Kasumi-1 (cell line): ENCODE measurements at places on chromosomes 1 and 21.

DNA sequence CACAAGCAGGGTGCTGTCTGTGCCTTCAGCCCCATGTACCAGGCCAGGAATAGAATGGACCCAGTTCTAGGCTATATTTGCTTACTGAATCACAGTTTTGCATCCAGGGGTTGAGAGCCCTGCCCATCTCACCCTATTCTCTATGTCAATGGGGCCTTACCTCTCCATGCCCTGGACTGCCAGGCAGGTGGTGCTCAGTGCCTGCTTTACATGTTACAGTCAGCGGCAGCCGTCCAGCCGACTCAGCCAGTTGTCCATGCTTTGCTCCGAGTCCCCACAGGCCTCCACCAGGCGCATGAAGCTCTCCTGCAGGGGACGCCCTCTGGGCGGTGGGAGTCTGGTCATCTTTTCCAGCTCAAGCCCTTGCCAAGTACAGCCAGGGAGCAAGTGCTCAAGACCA is 12.2 kb upstream of the FAM167B start:
- DNase-seq: no peak

DNA sequence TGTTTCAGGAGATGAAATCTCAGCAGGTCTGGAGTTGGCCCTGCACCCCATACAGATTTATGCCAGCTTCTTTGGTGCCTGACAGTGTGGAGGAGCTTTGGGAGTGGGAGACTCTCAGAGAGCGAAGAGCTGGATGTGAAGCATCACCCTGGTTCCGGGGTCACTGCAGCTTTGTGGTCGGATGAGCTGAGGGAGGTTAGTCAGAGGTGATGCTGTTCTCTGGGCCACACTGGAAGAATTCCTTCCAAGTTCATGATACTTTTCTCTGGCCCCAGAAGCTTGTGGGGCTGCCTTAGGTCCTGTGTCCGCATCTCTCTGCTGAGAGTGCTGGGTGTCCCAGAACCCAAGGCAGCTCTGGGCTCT is 467.8 kb downstream of the CAMTA1 start:
- no peak for DNase-seq

GRCh38 chr1:154713005-154713404 is 105.0 kb upstream of the ADAR start:
- no peak for DNase-seq

GRCh38 chr1:188386161-188386560 is 1557.4 kb downstream of the PLA2G4A start:
- no peak for DNase-seq

GRCh38 chr1:245458234-245458633 is 303.4 kb downstream of the KIF26B start:
- no peak for DNase-seq

- no peak for DNase-seq
Observed at GRCh38 chr21:35350965-35351364, 301.9 kb upstream of the RUNX1 start.

GRCh38 chr1:159005161-159005560 is 4.5 kb upstream of the IFI16 start:
- DNase-seq: no peak

- DNase-seq: no peak
Observed at GRCh38 chr1:25049190-25049589, 119.1 kb upstream of the RUNX3 start.

- peak; percentile 89 for DNase-seq
Observed at GRCh38 chr1:44422161-44422560, 17.1 kb downstream of the RNF220 start.

- no peak for DNase-seq
Observed at GRCh38 chr1:57017717-57018116, 51.9 kb upstream of the C8B start.

GRCh38 chr1:206067486-206068227 is 14.7 kb downstream of the RHEX start:
- no peak for DNase-seq

- DNase-seq: no peak
Observed at GRCh38 chr1:28313702-28314546, 14.9 kb upstream of the MED18 start.

GRCh38 chr1:32464716-32465577 is at the start of gene ZBTB8B:
ZBTB8B (plus strand) TSS chr1:32465072; CDS start chr1:32470625, 5,553 bp downstream.
- DNase-seq: no peak

DNA sequence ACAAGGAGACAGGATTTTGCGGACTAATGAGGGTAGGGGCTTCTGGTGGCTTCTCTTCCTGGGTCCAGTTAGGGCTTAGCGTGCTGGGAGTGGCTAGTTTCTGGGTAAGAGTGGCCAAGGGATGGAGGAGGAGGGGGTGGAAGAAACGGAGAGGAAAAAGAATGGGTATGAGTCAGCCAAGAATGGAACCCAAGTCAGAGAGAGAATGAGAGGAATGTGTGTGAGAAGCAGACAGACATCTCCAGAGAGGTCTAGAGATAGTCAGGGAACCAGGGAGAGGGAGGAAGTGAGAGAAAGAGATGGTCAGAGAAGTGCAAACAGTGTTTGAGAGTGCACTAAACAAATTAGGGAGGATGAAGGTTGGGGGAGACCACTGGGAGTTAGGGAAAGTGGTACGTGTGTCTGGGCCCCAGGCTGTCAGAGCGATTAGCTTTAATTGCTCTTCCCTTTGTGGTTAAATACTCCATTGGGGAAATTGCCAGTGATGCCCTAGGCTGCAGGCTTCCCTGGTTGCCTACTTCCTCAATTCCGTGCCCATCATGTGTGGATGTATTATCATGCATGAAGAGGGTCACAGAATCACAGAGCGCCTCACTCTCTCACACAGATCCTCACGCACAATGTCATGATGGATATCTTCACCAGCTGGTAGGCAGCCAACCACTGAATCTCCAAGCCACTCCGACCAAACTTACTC is 1.4 kb downstream of the PEA15 start:
- peak; percentile 22 for DNase-seq

GRCh38 chr1:204001166-204001901 is 71.6 kb upstream of the SOX13 start:
- no peak for DNase-seq

- DNase-seq: no peak
Observed at GRCh38 chr1:1972976-1973715, 30.4 kb downstream of the CFAP74 start.

GRCh38 chr1:220970311-220970710 is 91.1 kb downstream of the HLX start:
- no peak for DNase-seq

DNA sequence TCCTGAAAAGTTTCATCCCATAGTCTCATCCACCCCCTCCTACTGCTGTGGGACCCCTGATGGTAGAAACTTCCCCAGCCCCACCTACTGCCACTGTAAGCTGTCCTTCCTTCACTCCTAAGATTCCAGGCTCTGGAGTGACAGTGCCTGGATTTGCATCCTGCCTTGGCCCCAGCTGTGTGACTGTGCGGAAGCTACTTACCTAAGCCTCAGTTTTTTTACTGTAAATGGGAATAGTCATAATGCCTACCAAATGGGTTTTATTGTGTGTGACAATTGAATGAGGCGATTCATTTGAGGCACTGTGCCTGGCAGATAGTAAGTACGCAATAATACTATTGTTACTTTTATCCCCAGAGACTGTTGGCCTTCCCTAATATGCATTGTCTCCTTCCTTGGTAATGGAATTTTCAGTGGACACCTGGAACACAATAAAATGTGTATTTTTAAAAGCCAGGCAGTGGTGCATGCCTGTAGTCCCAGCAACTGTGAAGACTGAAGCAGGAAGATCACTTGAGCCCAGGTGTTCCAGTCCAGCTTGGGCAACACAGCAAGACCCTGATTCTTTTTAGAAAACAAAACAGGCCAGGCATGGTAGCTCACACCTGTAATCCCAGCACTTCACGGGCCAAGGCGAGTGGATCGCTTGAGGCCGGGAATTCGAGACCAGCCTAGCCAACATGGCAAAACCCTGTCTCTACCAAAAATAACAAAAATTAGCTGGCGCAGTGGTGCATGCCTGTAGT is 55.0 kb upstream of the ZNF326 start:
- DNase-seq: no peak

- no peak for DNase-seq
Observed at GRCh38 chr1:148354913-148355308, 128.2 kb downstream of the PPIAL4G start.

GRCh38 chr1:197841883-197842553 is 60.4 kb upstream of the C1orf53 start:
- DNase-seq: no peak

DNA sequence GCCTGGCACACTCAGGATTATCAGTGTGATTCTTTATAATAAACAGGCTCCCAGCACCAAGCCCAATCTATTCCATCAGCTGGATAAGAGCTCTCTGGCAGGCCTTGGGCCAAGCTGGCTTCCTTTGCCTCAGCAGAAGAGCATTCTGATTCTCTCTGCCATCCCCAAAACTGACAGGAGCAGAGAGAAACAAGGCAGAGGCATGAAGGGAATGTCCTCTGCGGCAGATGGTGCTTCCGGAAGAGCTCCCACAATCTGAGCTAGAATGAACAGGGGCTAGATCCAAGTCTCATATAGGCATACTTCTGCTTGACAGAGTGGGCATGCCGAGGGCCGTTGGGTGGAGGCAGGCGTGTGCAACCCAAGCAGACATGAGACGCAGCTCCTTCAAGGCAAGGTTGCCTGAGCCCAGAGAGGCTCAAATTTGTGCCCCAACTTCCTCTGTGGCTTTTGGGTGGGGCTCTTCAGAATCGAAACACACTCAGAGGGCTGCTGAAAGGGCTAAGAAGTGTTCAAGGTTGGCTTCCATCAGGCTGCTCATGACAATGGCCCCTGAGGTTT is 4.0 kb downstream of the CAPN2 start:
- DNase-seq: peak; percentile 81

DNA sequence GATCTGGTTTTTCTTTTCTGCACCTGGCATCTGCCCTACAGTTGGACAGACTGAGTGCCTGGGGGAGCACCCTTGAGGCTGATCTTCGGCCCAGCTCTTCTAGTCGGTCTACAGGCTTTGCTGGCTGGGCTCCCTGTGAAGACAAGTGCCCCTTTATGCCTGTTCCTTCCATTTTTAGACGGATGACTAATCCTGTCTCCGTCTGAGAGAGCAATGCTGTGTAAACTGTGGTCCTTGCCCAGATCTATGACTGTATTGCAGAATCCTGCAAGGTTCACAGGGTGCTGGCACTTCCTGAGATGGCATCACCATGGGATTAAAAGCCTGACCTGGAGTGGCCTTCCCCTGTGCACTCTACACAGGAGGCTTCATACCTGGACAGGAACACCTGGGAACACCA is 47.6 kb upstream of the SAMD13 start:
- peak; percentile 23 for DNase-seq

GRCh38 chr1:109500941-109501381 is 7.1 kb downstream of the CYB561D1 start:
- DNase-seq: no peak

DNA sequence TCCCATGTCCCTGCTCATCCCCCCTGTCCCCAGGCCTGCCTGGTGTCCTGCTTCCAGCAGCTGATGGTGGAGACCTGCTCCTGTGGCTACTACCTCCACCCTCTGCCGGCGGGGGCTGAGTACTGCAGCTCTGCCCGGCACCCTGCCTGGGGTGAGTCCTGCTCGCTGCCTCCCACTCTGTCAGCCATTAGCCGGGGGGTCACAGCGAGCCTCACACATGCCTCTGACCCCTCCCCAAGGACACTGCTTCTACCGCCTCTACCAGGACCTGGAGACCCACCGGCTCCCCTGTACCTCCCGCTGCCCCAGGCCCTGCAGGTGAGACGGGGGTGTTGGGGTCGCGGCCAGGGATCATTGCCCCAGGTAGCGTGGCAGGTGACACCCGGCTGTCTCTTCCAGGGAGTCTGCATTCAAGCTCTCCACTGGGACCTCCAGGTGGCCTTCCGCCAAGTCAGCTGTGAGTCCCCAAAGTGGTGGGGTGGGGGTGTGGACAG is 10.0 kb downstream of the SCNN1D start:
- peak; percentile 61 for DNase-seq
